ENCODE measurements at places on chromosomes 2 and 18.

GRCh38 chr18:23209031-23209430 lies 73.7 kb downstream of the CABLES1 start:
- no peak for DNase-seq

GRCh38 chr2:23073671-23074070 lies 311.3 kb upstream of the KLHL29 start:
- DNase-seq = no peak

DNA sequence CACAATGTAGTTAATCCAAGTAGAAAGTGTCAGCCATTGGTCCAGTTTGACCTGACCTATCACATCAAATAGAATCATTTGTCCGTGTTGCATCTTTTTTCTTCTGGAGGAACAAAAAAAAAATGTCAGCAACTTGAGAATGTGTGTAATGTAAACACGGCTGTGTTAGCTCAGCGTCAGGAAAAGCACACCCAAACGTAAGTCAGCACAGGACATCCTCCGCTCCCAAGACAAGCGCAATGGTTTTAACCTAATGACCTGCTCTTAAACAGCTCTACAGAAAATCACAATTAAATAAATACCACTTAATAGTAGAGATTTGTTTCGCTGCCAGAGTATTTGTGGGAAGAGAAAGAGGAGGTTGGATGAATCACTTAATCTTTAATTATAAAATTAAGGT lies 59.4 kb downstream of the OSR1 start:
- DNase-seq = peak; percentile 2

- DNase-seq = no peak
Observed at GRCh38 chr2:45412754-45413379, 198.2 kb downstream of the SRBD1 start.

- no peak for DNase-seq
Observed at GRCh38 chr18:25669741-25670140, 317.8 kb upstream of the ZNF521 start.

DNA sequence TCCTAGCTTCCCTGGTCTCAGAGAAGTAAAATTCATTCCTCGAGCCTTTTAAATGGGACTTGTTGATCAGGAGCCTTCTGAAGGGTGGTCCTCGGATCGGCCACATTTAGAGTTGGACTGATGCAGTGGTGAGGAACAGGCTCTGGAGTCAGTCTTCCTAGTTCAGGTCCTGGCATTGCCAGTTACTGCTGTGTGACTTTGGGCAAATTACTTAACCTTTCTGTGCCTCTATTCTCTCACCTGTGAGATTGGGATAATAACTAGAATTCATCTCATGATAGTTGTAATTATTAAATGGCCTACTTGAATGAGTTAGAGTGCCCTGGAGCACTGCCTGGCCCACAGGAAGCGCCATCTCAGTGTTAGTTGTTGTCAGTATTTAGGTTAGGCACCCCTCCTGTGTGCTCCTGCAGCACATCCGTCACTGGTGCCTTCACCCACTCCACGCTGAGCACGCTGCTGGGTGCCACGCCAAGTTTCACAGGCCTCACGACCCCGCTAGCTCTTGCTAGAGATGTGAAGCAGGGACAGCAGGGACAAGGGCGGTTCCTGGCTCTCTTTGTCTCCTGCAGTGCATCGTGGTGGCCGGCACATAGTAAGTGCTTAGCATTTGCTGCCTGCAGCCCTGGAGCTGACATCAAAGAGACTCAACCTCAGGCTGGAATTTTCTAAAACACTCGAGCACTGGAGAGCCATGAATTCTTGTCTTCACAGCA lies 122.9 kb downstream of the FAM210A start:
- DNase-seq = no peak

DNA sequence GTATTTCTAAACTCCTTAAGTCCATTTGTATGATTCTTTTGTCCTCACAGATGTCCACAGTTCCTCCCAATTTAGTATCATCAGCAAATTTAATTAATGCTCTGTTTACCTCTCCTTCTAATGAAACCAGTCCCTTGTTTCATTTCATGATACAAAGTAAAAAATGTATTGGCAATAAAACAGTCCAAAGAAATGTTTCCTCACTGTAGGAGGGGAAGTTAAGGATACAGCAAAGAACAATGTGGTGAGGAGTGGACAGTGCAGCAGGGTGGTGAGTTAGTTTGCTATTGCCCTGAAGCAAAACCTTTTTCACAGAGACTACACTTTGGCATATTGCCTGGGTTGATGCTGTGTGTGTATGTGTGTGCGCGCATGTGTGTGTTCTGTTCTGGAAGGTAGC lies 401.5 kb downstream of the ARHGAP15 start:
- DNase-seq = no peak

- DNase-seq = peak; percentile 80
Observed at GRCh38 chr2:198374375-198375082, 570.1 kb downstream of the PLCL1 start.
